NCI-H1417 treated with DMSO at 0.1 percent for 48 hours (cell line): ENCODE measurements at places on chromosomes 1 and 21.

GRCh38 chr1:1540090-1540817 lies at the start of gene TMEM240:
TSS of gene TMEM240 (minus strand) at chr1:1540624. CDS start at chr1:1540346, 278 bp downstream.
- DNase-seq = no peak

GRCh38 chr1:108585313-108585712 lies 25.4 kb downstream of the EEIG2 start:
- no peak for DNase-seq

- no peak for DNase-seq
These were observed 56.8 kb downstream of the ZBTB17 start for GRCh38 chr1:15918962-15919715.

DNA sequence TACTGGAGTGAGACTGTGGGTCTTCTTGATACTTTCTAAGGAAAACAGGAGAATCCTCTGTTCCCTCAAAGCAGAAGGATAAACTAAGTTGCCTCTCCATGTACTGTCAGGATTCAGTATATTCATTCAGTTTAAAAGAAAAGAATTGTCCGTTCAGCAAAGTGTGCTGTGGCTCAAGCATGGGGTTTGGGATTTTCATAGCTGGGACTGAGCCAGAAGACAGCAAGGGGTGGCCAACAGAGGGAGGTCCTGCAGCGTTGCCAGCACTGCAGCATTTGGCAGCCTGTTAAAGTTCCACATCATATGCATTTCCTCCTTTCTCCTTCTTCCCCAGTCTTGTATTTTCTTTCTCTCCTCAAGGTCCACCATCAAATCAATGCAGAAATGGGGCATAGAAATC lies 75.1 kb downstream of the DTL start:
- DNase-seq = no peak

GRCh38 chr1:176241385-176242015 lies 34.4 kb upstream of the COP1 start:
- no peak for DNase-seq

DNA sequence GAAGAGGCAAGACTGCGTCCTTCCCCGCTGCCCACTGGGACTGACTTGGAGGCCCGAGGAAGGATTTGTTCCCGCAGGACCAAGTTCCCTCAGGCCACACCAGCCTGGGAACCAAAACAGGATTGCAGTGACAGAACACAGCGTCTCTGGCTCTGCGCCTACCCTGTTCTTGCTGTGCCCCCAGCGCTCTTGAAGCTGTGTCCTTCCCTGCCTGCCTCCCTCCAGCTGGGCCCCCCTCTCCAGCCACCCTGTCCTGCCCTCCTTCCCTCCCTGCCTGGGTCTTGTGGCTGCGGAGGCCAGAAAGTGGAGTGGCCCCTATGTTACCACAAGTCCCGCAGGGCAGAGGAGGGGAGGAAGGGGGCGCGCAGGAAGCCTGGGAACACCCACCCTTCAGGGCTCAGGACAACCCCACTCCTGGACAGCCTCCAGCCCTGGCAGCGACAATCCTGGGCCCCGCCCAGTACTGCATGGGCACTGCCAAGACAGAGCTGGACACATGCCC lies 164.9 kb downstream of the DYRK1A start:
- no peak for DNase-seq

DNA sequence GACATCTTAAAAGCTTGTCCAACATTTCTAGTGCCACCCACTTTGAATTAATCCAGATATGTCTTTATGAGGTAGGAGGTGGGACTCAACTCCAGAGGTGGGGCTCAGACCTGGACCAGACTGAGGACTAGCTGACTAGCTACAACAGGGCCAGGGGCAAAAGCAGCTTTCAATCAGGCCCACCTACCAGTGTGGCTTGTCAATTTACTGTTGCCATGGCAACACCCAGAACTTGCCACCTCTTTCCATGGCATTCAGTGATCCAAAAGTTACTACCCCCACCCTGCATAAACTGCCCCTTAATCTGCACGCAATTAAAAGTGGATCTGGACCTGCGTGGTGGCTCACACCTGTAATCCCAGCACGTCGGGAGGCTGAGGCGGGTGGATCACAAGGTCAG lies 113.2 kb upstream of the KAZN start:
- DNase-seq = no peak

DNA sequence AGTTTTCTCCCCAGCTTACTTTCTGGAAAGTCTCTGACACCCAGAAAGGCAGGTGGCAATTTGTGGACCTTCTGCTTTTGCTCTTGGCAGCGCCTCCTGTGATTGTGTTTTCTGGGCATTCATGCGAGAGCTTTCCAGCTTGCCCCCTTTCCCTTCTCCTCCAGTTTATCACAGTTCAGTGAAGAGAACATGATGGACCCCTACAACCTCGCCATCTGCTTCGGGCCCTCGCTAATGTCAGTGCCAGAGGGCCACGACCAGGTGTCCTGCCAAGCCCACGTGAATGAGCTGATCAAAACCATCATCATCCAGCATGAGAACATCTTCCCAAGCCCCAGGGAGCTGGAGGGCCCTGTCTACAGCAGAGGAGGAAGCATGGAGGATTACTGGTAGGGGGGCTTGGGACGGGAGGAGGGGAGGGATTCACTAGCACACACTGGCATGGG lies 24.3 kb upstream of the IKBKE start:
- DNase-seq = no peak

DNA sequence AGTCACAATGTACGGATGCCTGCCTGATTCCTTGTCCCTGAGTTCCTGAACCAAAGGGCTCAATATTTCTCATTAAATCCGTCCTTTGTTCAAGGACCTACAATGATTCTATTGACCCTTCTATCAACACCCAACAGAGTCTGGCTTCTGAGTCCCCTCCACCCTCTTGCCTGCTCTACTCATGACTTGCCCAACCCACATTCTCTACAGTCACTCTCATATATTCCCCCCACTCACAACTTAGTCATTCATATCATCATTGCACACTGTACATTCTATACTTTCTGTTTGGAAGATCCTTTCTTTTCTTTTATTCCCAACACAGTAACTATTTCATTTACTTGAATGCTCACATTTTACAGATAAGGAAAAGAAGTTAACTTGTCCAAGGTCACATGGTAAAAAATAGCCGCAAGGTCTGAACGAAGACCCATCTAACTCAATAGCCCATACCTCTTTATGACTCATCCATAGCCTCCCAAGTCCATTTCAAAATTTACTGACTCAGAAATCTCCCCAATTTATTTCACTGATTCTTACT lies 3.6 kb downstream of the OTUD7B start:
- no peak for DNase-seq

DNA sequence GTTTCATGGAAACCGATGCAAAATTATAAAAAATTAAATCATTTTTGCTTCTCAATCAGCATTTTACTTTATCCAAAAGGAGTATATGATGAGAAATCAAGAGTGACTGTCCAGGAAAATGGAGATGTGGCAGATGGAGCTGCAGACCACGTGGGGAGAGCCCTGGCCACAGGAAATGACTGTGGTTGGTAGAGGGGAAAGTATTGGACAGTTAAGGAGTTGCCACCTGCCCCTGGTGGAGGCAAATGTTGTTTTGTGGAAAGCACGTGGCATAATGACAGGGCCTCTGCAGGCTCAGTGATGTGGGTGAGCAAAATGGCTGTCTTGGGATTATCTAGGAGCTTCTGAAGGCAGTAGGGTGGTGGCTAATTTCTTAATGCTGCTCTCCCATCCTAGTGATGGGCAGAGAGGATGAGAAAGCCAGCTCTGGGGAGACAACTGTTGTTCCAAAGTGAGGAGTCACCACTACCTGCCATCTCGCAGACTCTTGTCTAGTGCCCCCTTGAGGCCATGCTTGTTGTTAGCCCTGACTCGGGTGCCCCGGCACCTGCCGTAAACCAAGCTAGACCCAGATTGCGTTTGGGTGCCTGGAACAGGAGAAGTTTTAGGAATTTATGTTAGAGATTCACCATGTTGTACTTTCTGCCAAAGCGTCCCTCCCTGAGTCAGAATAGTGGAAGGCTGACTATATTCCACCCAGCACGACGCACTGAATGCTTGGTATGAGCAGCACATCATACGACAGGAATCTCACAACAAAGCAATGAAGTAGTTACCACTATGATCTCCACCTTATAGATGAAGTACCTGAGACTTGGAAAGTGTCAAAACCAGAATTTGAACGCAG lies 144.0 kb downstream of the ROR1 start:
- no peak for DNase-seq

DNA sequence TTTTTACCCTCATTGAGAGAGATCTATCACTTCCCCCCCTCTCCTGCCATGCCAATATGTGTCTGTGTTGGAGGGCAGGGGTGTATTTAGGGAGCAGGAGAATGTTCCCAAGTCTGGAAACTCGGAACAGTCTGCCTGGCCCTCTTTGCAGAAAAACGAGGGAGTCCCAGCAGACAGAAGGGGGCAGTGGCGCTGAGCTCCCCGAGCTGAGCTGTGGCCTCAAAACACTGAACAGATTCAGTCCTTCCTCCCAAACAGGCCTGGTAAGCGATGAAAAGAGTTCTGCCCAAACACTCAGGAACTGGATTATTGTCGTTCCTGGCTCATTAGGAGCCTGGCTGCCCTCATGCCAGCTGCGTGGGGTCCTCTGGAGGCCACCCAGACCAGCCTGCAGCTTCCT lies 981 bp downstream of the CLDN14 start:
- no peak for DNase-seq

DNA sequence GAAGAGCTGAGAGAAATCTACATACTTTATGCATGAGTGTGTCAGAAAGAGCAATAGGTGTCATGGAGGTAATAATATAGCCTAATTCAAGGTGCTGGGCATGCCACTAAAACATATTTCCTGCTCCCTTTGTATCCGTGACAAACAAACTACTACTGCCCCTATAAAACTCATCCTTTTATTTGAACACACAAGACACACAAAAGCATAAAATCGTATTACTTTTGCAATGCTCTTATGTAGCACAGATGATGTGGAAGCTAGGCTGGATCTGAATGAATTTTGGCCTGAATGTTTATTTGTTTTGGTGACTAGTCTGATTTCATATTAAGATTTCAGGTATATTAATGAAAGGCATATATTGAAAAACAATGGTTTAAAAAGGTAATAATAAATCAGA lies 239.3 kb upstream of the NEGR1 start:
- DNase-seq = no peak

DNA sequence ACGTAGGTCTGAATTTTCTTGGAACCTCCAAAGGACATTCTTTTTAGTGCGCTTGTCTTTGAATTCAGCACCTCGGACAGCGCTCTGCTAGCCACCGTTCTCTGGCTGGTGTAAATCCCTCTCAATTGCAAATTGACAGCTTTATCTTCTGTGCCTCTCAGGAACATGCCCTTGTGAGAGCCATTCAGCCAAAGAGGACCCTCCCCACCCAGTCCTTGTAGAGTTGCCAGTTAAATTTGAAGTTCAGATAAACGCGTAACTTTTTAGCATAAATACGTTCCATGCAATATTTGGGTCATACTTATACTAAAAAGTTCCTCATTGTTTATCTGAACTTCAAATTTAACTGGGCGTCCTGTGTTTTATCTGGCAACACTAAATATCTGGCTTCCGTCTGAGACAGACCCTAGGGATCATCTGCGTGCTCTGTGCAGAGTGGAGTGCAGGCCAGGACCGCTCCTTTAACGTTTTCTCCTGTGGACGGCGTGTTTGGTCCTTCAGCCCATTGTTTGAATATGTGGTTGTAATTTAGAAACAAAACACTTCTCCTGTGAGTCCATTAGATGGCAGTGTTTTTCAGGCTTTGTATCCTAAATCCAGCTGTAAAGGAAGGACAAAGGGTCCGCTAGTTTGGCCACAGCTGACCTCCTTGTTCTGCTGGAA lies 7.0 kb downstream of the KCNAB2 start:
- DNase-seq = peak; percentile 21

GRCh38 chr1:59436637-59437036 lies 139.7 kb downstream of the FGGY start:
- no peak for DNase-seq

DNA sequence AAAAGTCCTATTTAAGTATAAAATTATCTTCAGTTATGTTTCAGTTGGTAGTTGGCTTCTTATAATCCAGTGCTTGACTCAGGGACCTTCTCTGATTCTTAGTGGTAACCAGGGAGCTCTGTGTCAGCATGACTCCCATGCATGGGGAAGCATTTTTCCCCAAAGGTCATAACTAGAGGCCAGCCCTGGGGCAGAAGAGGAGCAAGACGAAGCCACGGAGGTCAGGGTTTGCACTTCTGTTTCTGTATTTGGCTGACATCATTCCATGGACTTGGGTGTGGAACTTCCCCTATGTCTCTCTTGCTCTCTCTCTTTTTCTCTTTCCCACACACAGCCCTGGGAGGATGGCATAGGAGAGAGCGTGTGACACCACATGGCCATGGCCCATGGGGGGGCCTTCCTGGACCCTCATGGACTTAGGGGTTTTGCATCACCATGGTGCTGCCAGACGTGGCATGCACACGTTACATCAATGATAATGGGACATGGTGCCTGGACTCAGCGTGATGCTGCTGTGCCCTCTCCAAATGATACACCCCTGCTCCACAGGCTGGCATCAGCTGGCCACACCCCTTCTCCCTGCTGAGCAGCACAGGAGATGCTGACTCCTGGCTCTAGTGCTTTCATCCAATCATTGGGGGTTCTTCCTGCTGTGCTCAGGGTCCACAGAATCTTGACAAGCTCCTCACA lies 260.5 kb downstream of the KCNJ6 start:
- no peak for DNase-seq

GRCh38 chr1:207402744-207403143 lies 51.4 kb upstream of the CR2 start:
- no peak for DNase-seq

DNA sequence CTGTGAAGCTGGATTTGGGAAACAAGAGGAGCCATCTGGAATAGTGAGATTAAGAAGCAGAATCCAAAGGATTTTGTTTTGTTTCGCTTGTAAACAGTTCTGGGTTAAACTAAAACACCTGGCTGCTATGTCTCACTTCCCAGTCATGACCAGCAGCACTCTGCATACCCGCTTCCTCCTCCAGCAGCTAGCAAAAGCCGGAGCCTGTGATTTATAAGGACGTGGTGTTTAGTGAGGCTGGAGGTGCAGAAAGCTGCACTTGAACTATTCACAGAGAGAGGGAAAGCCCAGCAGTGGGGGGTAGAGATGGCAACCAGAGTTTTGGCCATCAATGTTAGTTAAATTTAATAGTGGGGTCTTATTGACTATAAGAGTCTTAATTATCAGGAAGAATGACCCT lies 240.2 kb downstream of the AJAP1 start:
- DNase-seq = no peak

- peak; percentile 33 for DNase-seq
These were observed 89.6 kb upstream of the GPR88 start for GRCh38 chr1:100448366-100448765.

- no peak for DNase-seq
These were observed 90.5 kb upstream of the TLR5 start for GRCh38 chr1:223233410-223234169.

GRCh38 chr1:233042834-233043233 lies 92.4 kb downstream of the NTPCR start:
- no peak for DNase-seq

DNA sequence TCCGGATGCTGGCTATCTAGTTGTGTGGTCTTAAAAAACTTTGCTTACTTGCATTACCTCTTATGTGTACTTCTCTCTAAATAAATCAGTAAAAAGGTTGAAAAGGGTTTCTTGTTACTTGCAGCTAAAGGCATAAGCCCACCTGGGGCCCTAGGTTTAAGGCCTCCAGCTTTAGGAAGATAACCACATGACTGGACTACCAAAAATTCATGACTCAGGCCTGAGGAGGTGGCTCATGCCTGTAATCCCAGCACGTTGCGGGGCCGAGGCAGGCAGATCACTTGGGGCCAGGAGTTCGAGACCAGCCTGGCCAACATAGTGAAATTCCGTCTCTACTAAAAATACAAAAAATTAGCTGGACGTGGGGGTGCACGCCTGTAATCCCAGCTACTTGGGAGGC lies 142.9 kb downstream of the APP start:
- no peak for DNase-seq

GRCh38 chr1:21229246-21230000 lies 52.7 kb upstream of the EIF4G3 start:
- DNase-seq = no peak
